Stimulated activated CD4-positive, alpha-beta T cell treated with anti-CD3 and anti-CD28 coated beads, Interleukin-1b, Interleukin-23, amount 100 ng/mL, for 4 hours (primary cell): ENCODE measurements at places on chromosomes 1 and 21.

DNA sequence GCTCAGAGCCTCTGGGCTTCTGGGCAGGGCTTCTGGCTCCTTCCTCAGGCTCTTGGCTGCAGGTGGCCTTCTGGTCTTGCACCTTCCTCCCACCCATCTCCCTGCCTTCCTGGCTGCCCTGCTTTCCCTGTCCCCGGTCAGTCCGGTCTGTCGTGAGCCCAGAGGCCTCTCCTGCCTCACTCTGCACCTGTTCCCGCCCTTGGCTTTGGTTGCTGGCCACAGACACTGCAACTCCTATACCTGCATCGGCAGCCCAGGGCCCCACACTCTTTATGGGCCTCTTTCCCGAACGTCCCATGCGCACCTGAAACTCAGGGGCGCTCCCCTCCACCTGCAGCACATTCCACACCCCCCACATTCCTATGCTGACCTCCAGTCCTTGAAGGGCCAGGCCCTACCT lies 7.9 kb downstream of the FBXO2 start:
- DNase-seq, result no peak

DNA sequence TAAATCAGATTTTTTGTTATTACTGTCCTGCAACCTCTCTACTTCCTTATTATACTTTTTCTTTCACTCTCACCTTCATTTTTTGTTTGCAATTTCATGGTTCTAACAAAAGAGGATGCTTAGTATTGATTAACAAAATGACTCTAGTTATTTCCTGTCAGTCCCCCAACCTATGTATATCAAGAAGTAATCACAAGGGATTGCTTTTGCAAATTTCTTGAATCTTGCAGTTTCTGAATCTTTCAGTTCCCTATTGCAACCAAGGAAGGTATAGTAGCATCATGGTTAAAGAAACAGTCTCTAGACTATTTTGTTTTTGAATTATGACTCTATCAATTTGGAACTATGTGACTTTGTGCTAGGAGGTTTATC lies 446.9 kb downstream of the NEGR1 start:
- DNase-seq, result no peak

DNA sequence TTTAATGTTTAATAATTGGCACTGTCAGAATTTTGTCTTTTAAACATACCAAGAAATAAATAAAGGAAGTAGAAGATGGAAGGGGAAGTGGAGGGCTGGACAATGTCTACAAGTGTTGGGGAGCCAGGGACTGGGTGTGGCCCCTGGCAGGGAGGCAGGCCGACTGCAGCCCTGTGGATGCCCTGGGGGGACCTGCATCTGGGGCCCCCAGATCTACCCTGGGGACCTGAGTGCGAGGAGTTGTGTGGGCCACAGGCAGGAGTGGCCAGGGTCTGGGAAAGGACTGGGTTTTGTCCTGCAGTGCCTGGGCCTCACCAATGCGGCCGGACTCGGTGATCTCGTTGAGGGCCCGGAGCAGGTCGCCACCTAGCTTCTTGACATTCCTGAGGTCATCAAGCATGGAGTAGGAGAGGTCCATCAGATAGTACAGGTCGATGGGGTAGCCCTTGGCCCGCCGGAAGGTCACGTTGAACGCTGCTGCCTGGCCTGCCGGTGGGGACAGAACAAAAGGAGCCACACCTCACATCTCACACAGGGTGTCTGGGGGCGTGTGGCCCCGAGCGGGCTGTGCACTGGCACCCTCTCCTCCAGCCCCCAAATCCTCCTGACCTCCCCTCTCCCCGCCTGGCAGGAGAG lies 17.5 kb downstream of the ITGB2 start:
- DNase-seq, result no peak

DNA sequence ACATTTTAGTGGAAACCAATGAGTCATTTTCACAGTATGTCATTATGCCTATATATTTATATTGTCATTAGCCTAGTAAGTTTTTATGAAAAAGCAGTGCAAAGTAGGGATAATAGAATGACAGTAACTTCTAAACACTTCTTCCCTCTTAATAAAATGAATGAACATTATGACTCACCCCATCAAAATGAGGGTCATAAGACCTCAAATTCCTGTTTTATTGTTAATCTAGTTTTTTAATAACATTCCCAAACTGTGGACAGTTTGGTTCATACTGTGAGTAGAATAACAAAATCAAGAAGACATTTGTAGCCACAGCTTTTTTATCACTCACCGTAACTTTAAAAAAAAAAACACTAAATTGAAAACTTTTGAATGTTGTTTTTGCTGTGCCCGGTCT lies 160.5 kb downstream of the LRRC40 start:
- no peak for DNase-seq

- no peak for DNase-seq
Observed at GRCh38 chr1:40256401-40257084, 1.5 kb upstream of the ZMPSTE24 start.

- no peak for DNase-seq
Observed at GRCh38 chr1:226892524-226892875, 22.1 kb downstream of the PSEN2 start.

GRCh38 chr1:193588311-193589082 lies 402.1 kb upstream of the B3GALT2 start:
- DNase-seq, result no peak

DNA sequence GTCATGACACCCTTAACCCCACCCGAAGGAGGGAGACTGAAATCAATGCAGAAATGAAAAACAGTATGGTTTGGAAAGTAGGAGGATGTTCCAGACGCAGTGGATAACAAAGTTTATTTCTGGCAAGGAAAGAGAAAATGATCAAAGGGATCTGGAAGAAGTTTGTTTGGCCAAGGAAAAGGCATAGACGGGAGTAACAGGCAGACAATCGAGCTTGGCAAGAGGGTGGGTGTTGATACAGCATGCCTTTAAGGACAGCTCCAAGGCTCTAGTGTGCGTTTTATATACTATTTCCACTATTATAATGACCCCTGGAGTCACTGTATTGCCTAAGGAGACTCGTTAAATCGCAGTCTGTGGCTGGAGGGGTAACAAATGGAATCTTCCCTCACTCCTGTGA lies 303.7 kb upstream of the RUNX1 start:
- no peak for DNase-seq

- no peak for DNase-seq
Observed at GRCh38 chr1:2856676-2857375, 55.3 kb upstream of the TTC34 start.

- no peak for DNase-seq
Observed at GRCh38 chr21:15000081-15000480, 64.7 kb downstream of the NRIP1 start.

DNA sequence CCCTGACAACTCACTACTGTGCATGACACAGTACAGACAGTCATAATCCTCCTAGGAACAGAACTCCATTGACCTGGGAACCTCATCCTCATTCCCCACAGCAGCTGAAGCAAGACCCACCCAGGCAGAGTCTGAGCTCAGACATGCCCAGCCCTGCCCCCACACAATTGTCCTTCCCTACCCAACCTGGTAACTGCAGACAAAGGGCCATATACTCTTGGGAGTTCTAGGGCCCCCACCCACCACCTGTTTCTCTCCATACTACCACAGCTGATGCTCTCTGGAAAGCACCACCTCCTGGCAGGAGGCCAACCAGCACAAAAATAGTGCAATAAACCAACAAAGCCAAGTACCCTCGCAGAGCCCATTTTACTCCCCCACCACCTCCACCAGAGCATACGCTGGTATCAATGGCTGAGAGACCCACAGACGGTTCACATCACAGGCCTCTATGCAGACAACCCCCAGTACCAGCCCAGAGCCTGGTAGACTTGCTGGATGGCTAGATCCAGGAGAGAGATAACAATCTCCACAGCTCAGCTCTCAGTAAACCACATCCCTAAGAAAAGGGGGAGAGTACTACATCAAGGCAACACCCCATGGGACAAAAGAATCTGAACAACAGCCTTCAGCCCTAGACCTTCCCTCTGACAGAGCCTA lies 159.7 kb upstream of the CXADR start:
- no peak for DNase-seq

GRCh38 chr1:88612292-88612691 lies 71.8 kb upstream of the PKN2 start:
- no peak for DNase-seq

GRCh38 chr1:153478047-153478691 lies 17.7 kb upstream of the S100A7 start:
- no peak for DNase-seq

DNA sequence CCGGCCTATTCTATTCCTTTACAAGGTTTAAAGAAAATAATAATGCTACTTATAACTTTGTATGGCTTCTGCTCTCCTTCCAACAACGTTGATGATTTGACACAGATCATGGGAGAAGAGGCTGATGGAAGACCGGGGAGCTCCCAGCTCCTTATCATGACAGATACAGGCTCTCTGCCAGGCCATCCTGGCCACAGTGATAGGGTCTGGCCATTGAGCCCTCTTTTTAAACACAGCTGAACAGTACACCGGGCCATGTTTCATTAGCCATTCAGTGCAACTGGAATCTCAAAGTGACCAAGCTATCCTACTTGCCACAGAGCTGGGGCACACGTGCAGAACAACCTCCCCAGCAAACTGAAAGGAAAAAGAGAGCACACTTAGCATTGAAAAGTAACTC lies 34.9 kb downstream of the DNAJC11 start:
- no peak for DNase-seq

DNA sequence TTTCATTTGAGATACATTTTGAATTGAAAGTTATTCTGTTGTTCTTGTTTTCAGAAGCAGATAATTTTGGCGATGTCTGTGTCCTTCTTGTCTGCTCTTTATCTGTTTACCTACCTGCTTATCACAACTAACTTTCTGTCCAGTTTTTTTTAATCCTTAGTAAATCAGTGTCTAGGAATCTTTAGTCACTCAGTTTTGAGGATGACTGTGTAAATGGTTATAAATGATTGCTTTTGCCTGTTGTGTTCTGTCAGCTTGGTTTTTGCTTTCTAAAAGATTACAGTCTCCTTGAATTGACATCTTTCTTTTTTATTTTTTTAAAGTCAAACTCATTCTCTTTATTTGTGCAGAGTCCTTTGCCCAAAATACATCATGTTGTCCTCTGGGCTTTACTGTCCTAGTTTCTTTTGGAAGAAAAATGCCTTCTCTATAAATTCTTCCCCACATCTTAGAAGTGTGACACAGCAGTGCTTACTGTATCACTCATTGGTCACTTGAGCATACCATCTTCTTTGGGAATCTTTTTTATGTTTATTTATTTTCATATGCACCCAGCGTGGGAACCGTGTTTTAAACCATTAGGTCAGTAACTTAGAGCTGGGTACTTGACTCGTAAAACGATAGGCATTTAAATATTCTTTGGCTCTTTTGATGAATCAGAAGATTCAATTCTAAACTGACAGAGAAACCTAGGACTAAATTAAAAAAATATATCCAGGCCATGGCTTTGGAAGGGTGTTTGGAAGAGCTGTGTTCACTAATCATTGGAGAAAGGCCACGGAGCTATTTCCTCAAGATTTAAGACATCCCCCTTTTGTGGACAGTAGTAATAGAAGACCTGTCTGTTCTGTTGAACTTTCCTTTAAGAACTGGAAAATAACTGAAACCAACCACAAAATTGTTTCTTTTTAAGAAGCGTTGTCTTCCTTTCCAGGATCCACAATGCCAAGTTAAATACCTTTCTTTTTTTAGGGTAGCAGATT lies 20.9 kb downstream of the LAMC1 start:
- no peak for DNase-seq

DNA sequence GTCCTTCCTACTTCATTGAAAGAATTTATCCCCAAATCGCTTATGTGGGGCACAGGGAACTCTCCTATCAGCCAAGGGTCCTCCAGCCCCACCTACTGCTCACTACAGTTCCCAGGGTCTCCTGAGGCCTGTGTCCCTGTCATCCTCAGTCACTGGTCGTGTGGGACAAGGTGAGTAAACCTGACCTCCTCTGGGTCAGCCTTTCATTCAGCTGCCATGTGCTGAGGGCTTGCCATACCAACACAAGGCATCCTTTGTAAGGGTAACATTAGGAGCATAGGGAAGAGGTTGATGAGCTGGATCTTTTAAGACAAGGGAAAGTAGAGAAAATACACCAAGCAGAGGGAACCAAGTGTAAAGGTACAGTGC lies 11.2 kb upstream of the SNAPIN start:
- no peak for DNase-seq

- no peak for DNase-seq
Observed at GRCh38 chr1:155285063-155285462, 7.8 kb downstream of the HCN3 start.

GRCh38 chr1:36861375-36861774 lies 172.9 kb downstream of the GRIK3 start:
- DNase-seq, result no peak

DNA sequence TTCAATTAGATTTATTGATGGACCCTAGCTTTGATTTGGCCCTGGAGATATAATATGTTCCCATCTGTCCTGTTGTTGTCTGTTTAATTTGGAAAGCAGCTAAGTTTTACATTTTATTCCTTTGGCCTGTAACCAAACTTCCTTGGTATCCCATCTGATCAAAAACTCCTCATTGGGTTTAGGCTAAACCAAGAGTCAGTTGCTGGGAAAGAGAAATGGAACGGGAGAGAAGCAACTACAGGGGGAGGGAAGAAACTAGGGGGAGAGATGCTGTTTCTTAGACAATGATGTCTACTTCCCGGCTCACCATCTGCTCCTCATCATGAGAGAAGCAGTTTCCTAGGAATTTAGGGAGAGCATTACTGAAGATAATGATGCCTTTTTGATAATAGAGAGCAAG lies 141.8 kb downstream of the SYT2 start:
- no peak for DNase-seq

- no peak for DNase-seq
Observed at GRCh38 chr1:7408771-7409150, 362.3 kb upstream of the VAMP3 start.

DNA sequence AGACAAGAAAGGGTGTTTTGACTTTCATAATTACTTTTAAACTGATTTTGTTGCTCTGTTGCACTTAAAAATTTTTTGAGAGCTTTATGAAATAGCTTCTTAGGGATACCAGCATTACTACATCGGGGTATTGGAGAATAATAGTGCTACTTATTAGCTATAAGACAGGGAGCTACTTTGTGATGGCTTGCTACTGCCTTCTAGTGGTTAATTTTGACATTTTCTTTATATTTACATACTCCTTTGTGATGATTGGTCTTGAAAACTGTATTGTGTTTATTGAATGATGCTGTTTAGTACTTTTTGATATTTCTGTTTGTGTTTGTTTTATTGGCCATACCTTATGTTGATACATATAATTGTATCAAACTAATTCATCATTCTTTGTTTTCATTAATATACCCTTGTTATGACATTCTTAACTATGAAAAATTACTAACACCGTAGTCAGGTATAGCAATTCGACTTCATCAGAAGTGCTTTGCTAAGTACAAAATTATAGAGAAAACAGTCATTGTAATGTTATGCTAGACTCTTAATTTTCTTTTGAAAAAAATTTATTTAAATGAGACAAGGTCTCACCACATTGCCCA lies 85.5 kb downstream of the CLIC4 start:
- DNase-seq, result no peak

DNA sequence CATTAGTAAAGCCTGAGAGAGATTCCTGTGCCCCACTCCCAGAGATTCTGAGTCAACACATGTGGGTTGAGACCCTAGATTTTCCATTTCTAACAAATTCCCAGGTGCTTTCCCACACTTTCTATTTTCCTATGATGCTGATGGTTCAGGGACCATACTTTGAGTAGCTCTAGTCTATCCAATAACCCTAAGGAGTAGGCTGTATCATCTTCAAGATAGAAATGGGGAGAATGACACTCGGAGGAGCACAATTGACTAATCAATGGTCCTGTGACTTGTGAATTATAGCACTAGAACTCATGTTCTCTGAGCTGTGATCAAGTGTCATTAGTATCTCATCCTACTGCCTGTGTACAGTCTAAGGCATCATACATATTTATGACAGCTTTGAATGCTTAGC lies 232.9 kb upstream of the B3GALT2 start:
- no peak for DNase-seq
